ENCODE measurements at places on chromosomes 12 and 14.

DNA sequence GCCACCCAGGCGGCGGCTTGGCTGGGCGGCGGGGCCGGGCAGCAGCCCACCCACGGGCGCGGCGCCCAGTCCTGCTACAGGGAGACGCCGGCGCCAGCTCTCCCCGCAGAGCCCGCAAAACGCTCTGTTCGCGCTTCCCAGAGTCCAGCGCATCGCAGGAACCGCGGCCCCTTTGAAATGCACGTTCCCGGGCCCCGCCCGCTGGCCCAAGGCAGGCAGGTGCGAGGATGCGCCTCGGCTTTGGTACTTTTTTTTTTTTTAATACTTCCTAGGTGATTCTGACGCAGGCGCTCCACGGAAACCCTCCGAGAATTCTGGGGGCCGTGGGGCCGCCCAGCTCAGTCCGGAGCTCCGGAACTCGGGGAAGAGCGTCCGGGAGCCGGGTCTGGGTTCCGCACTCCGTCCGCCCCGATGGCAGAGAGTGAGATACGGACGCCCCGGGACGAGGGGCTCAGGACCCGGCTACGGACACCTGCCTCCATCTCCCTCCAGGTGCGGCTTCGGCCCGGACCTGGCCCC lies 483 bp downstream of the POC1B start:
- peak; percentile 25 for DNase-seq

- DNase-seq, result no peak
Observed at GRCh38 chr12:23964812-23965211, 15.3 kb upstream of the SOX5 start.

DNA sequence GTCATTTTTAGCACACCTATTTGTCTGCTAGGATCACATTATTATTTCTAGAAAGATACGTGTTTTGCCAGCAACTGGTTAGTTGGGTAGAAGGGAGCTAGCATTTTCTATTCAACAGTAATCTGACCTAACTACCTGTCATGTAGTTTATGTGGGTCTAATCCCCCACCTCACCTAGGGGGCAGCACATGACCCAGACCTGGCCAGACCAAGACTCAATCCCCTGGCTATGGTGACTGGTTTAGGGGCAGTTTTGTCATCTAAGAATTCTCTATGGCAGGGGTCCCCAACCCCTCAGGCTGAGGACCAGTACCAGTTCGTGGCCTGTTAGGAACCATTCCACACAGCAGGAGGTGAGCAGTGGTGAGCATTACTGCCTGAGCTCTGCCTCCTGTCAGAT lies 29.5 kb upstream of the EVL start:
- no peak for DNase-seq

DNA sequence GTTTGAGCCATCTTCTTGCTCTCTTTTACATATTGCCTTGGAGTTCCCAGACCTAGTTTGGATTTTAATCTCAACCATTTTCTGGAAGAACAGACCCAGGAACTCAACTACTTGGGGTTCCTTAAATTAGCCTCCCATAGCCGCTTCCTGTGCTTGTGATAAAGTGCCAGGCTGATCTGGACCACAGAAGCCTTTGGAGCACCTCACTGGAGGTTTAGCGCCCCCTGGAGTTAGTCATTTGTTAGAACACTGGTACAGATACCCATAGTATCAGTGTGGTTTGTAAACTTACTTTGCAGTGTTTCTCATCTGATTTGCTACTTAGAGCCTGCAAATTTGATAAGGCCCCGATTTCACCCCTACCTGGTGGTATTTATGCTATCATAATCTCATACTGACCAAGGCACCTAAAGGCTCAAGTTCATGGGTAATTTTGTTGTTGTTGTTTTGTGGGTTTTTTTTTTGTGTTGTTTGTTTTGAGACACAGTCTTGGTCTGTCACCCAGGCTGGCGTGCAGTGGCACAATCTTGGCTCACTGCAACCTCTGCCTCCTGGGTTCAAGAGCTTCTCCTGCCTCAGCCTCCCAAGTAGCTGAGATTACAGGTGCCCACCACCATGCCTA lies 3.7 kb downstream of the UNC119B start:
- DNase-seq, result peak; percentile 50

DNA sequence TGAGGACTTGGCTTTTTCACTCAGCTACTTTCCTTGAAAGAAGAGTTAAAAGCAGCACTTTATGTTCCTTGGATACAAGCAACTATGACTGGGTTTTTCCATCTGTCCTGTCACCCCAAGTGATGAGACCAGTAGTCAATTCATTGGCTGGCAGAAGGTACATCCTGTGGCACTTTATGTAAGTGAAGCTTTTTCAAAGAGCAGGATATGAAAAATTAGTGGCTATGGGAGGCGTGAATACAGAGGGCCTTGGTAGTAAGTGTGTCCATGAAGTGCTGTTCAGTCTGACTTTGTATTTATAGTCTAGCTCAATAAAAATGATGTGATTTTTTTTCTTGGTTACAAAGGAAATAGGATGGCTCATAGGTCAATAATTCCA lies 68.8 kb downstream of the DRAM1 start:
- no peak for DNase-seq

DNA sequence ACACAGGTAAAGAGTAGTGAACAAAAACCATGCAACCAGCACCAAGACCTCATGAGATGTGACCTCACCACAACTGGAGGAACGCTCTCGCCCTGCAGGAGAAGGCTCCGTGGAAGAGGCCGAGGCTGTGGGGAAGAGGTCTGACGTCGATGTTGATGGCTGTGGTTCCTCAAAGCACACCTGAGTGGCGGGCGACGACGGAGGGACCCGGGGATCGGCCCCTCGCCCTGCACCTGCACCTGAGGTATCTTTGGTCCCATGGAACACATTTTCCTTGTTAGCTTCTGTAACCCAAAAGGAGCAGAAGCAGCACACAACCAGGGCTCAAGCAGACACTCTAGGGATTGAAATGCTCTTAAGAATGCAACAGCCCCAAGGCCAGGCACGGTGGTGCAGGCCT lies 17.9 kb downstream of the CHFR start:
- no peak for DNase-seq

DNA sequence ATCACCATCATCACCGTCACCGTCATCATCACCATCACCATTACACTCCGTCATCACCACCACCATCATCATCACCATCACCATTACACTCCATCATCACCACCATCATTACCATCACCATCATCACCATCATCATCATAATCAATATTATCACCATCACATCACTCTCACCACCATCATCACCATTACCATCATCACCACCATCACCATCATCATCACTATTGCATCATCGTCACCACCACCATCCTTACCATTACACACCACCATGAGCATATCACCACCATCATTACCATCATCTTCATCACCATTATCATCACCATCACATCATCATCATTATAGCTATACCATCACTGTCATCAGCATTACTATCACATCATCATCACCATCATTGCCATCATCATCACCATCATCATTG lies 93.7 kb downstream of the KIF26A start:
- DNase-seq, result no peak

DNA sequence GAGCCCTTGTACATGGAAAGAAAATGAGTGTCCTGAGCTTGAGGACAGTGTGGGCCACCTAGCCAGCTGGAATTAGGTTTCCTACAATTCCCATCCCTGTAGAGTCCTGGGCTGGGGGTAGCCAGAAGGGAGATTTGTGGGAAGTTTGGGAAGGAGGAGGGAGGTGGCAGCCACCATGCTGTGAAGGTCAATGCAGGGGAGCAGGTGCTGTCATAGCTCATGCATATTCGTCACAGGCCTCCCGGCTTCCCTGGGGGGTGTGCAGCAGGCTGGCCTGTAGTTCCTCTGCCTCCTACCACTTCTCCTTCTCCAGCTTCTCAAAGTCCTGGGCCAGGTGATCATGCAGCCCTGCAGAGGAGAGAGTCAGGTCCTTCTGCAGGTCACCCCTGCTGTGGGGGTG lies 121.3 kb downstream of the TBX3 start:
- no peak for DNase-seq

DNA sequence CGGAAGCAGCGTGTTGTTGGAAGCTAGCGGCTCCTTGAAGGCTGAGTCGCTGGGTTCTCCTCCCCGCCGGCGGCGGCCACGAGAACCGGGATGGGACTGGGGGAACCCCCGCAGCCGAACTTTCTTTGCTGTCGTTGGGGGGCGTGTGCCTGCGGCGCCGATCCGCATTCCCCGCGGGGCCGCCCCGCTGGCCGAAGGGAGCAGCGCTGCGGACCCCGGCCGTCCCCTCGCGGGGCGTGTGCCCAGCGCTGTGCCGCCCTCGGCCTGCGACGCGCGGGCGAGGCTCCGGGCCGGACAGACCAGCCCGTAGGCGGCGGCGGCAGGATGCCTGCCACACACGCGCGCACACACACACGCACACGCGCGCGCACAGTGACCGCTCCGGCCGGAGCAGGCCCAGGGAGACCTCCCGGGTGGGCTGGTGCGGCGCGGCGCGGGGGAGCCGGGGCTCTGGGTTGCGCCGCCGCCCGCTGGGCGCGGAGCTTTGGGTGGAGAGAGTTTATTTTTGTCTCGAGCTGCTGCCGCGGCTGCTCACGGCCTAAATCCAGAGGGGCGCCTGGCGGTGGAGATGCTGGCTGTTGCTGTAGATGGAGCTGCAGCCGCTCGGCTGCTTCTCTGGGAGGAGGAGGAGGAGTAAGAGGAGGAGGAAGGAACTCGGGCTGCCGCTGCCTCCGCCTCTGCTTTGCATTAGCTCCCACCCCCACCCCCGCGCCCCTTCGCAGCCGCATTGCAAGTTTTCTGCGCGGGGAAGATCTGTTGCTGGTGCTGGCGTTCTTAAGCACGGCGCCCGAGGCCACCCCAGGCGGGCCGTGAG lies at the start of gene SAMD4A:
TSS of gene SAMD4A (plus strand) at position 719 of the 814 bp plus-strand sequence. CDS start 789 bp downstream, outside the sequence.
- DNase-seq, result peak; percentile 53

GRCh38 chr12:98845957-98846356 lies 200.9 kb downstream of the APAF1 start:
- DNase-seq, result no peak

GRCh38 chr14:74064883-74065282 lies 19.4 kb downstream of the ALDH6A1 start:
- DNase-seq, result no peak

DNA sequence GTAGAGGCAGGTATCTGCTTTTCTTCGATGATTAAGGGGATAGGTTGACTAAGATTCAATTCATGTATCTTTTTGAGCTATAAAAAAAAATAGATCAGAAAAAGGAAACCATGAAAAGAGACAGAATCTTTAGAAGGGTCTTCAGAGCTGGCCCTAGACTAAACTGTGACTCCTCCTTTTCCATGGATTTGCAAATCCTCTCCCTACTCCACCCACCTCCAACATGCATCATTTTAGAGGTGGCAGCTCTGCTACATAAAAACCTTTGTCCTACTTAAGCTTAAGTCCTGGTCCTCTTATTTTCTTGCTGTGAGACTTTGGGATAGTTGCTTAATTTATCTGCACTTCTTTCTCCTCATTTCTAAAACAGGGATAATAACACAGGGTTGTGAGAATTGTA lies 48.4 kb upstream of the LIMA1 start:
- DNase-seq, result no peak

- no peak for DNase-seq
Observed at GRCh38 chr12:106973545-106973944, 13.4 kb downstream of the MTERF2 start.

- no peak for DNase-seq
Observed at GRCh38 chr14:59123531-59123930, 64.9 kb upstream of the DAAM1 start.

DNA sequence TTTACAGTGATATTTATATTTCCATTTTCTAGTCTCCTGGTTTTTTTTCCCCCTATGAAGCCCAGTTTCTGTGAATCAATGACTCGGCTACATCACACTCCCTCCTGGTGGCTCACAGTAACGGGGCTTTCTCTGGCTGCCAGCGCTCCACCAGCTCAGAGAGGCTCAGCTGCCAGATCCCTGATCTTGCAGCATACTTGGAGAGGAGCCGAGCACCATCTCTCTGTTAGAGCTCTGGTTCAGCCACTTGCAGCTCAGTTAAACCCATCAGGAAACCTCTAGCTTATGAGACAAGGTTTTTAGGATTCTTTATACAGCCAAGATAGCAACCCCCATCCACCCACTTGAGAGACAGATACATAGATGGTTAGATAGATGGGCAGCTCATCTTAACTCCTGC lies 74.6 kb downstream of the CIT start:
- no peak for DNase-seq

DNA sequence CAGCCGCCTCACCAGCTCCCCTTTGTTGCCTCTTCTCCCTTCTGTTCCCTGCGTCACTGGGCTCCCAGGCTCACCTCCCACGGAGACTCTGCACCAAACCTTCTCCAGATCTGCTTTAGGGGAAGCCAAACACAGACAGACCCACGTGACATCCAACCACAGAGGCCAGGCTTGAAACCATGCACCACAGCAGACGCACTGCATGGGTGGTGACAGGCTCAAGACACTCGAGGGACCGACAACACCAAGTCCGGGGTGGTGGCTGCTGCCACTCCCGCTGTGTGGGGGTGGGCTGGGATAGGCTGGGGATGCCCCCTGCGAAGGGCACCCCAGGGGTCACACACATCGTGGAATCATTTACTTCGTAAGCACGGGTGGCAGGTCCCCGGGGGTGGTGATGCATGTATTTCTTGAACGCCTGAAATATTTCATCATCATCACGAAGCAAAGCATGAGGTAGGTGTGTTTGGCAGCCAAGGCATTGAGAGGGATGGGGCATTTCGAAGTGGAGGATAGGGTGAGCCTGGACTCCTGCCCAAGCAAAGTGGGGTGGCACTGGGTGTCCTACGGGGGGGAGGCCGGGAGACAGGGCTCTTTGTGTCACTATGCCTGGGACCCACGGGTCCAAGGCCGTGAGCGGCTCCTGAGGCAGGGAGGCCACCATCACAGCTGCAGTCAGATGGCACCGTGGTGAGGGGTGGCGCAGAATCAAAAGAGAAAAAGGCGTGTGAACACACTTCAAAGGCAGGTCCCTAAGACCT lies 66.8 kb upstream of the RFLNA start:
- DNase-seq, result no peak

- DNase-seq, result no peak
Observed at GRCh38 chr12:38124247-38125012, 192.1 kb upstream of the ALG10B start.

DNA sequence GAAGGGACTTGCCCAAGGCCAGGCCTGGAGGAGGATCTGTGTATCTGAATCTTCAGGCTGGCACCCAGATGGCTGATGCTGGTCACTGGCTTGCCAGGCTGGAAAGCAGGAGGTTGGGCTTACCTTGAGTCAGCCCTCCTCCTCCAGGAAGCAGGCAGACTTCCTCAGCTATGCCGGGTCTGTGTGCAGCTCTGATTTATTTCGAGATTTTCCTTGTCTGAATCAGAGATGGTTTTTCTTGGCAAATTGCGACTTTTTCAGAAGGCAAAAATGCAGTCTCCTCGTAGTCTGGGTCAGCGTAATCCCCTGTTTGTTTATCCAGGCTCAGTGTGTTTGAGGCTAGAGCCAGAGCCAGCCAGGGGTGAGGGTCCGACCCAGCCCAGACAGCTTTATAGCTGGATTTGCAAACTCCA lies 48.9 kb downstream of the SMOC1 start:
- no peak for DNase-seq

GRCh38 chr14:64476438-64476837 lies 11.1 kb downstream of the AKAP5 start:
- no peak for DNase-seq

DNA sequence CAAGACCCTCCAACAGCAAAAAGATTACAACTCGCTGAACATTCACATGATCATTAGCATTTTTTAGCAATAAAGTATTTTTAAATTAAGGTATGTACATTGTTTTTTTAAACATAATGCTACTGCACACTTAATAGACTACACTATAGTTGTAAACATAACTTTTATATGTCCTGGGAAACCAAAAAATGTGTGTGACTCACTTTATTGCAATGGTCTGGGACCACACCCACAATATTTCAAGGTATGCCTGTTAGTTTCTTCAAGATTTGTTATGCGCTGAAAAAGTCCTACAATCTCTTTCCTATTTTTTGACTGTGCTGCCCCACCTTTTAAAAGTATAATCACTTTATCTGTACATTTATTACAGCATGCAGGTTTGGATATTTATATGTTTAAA lies 30.4 kb upstream of the PCNX4 start:
- DNase-seq, result no peak

- no peak for DNase-seq
Observed at GRCh38 chr14:34078117-34078743, 127.4 kb upstream of the EGLN3 start.
